ENCODE measurements at places on chromosomes 7 and 10.

DNA sequence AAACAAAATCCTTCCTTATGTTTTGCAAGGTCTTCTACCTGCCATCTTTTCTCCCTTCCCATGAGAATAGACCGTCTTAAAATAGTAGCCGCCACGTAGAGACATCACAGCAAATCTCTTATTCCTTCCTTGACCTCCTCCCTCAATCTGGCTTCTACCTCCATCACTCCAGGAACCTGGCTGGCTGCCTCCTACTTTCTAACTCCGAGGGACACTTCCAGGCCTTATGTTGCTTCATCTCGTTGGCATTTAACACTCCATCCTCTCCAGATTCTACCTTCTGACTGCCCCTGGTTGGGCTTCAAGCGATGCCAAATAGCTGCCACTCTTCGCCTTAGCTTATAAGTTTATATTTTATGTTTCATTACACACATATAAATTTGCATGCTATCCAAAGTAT is 26.4 kb upstream of the CALN1 start:
- DNase-seq: no peak

DNA sequence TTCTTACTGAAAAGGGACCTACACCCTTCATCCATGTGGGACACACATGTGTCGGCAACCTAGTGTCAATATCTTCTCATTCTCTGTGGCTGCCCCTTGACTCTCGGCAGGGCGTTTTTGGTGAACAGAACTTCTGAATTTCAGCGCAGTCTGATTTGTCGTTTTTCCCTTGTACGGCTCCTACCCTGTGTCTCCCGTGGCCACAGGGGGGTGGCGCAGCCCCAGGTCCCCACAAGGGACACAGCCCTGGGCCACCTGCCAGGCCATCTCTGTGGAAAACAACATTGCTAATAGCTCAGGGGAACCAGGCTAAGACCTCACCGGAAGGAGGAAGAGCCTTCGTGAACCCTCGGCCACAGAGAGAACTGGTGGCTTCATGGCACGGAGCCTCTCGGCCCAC is 53.1 kb upstream of the NKX6-2 start:
- DNase-seq: no peak

DNA sequence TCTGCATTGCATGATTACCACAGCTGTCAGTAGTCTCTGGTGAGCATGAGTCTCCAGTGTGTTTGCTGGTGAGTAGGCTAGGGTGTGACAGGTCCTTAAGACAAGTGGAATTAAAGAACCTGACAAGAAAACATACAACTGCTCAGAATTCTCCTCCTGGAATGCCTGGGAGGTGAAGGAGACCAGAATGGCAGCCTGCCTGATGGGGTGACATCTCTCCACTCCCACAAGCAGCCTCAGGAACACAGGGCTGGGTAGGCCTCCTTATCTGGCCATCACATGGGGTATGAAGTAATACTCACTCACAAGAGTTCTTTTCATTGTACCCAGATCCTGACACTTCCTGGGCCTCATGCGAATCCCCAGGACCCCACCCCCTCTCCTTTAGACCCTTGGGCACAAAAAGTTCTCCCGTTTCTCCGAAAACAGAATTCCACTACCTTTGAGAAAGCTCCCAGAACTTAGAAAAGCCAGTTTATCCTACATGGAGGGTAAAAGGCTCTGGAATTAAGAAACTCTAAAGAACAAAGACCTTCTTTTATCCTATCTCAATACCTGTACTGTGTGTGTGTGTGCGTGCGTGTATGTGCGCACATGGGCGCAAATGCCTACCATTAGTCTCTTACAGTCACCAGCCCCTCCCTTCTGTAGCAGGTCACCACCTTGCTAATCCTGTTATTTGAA is 33.4 kb upstream of the C1GALT1 start:
- DNase-seq: no peak

DNA sequence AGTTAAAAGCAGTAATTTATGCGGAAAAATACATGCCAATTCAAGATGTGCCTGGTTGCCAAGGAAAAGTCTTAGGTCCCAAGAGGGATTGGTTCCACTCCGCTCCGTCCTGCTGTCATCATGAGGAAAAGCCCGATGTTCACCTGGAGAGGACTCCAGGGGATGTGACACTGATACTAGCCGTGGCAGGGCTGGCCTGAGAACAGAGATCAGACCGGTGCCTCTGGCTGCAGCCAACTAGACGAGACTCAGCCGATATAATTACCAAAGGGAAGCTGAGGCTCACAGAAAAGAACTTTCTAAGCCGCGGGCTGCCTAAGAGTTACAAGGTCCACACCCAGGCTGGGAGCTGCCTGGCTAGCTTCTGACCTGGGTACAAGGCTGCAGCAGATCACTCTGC is 81.3 kb upstream of the UNC5B start:
- no peak for DNase-seq

- DNase-seq: peak; percentile 23
These were observed 1.6 kb upstream of the ARHGAP12 start for GRCh38 chr10:31930023-31930751.

DNA sequence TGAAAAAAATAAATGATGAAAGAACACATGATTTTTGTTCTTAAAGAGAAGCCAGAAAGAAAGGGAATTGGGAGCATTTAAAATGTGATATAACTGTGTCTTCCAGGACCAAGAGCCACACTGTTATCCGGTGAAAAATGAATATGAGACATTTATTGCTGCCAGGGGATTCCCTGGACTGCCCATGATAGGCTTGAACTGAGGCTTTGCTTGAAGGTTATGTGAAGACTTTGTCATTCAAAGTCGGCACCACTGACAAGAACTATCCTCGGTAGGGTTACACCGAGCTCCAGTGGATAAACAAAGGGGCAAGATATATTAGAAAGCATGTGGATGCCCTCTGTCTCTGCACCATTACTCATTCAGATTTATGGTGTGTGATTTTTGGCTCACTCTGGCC is 125.4 kb upstream of the MINDY3 start:
- no peak for DNase-seq

GRCh38 chr7:7475601-7476000 is 60.1 kb downstream of the COL28A1 start:
- no peak for DNase-seq

- DNase-seq: no peak
These were observed 7.0 kb upstream of the PANK1 start for GRCh38 chr10:89651916-89652573.

DNA sequence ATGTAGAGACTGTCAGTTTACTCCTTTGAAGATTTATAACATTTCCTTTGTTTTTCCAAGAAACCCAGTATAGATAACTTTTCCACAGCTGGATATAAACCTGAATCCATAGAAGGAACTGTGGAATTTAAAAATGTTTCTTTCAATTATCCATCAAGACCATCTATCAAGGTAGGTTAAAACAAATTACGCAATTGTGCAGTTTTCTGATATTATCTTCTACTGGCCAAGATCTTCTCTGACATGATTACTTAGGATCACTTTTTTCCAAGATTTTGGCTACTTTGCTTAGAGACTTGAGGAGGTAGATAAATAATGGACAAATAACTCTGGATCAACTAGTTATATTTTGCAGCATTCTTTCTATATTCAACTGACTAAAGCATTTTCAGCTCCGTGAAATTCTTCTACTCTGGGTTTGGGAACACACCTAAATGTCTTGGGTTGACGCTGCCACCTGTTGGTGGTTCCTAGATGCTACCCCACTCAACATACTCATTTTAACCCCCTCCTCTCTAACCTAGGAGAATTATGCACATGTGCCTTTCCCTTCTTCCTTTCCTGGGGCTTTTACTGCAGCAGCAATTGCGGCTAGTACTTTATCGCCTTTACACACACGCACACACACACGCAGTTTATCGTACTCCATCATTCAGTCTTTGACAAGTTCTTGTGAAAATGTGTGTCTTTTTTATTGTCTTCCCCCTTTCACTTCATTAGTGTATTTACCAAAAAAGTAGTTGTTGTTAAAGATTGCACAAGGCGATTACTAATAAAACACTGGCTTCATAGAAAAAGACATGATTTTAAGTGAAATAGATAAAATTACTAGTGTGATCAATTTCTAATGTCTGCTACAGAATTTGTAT is 32.7 kb downstream of the ABCB5 start:
- DNase-seq: no peak

GRCh38 chr7:75650681-75651080 is 88.1 kb downstream of the HIP1 start:
- no peak for DNase-seq

GRCh38 chr10:12158111-12158510 is 28.6 kb downstream of the SEC61A2 start:
- DNase-seq: no peak

GRCh38 chr7:157910446-157910845 is 573.6 kb downstream of the DNAJB6 start:
- DNase-seq: no peak

DNA sequence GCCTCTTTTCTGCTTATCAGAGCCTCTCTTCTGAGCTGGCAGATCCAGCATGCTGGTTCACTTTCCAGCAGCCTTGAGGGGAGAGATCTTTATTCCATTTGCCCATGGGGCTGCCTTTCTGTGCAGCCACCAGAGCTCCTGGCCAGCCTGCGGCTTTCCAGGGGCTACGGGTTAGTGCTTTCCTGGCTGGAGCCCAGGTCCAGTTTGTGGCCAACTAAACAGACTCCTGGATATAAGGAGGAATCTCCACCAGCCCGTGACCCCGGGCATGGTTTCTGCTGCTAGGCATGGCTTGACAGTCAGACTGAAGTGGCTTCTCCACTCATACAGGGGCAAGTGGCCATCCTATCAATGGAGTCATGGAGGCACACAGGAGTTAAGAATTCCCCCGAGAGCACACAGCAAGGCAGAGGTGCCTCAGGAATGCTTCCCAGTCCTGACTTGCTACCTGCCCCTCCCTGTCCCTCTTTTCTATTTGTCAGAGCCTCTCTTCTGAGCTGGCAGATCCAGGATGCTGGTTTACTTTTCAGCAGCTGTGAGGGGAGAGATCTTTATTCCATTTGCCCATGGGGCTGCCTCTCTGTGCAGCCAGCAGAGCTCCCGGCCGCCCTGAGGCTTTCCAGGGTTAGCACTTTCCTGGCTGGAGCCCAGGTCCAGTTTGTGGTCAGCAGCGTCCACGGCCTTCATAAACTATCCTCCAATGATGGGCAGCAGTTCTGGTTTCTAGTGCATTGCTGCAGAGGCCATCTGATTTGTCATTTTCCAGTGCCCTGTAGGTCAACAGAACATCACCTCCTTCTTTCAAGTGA is 35.9 kb downstream of the TSPAN15 start:
- no peak for DNase-seq

DNA sequence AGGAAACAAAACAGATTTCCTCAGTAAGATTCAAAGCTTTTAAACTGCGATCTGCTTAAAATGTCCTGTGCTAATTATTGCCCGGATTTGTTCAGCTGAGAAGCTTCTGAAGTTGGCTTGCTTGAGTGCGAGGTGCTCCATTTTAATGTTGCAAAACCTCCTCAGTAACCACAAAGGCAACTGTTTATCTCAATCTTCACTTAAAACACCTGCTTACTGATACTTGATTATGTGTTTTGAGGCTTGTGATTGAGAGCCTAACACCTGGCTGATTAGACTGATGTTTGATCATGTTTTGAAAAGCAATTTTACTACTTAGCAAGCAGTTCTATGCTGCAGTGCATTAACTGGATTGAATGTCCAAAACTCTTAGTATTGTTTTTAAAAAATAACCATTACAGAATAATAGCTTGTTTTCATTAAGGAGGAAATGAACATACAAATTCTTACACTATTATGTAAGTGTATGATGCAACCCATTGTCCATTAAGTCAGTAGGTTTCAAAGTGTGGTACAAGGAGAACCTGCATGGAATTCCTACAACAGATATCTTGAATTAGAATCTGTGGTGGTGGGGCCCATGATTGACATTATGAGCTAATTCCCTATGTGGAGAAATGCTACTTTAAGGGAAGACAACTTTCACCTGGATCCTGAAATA is 96.9 kb upstream of the FAM180A start:
- DNase-seq: no peak

DNA sequence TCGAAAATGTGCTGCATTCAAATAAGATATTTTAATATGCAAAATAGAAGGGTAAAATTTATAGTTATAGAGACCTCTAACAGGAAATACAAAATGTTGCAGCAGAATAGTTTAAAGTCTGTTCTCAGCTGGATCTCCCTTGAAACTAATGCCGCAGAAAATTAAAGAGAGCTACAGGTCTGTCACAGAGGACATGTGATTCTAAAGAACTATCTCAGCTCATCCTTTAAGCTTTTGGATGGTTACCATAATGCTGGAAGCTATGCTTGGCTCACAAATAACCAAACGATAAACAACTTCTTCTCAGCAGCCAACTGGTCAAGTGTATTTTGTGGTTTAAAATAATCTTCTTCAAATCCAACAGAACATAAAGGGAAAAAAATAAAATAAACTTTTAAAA is 353.0 kb downstream of the PARD3 start:
- no peak for DNase-seq

DNA sequence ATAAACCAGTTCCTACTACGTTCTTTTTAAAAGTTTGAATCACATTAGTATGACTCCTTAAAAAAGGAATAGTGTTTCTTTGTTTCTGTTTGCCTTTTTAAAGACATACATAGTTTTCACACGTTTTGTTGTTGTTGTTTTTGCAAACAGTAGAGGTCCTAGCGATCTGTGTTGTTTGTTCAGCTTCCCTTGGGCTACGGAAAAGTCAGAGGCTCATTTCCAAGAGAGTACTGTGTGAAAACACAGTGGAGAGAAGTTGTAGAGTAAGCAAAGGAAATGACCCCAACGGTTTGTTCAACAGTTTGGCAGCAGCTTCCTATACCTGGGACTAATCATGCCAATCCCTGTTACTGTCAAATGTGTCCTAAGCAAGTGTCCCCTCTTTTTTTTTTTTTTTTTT is 87.1 kb upstream of the STEAP1 start:
- DNase-seq: no peak

GRCh38 chr10:106980495-106981451 is 183.7 kb downstream of the SORCS1 start:
- DNase-seq: no peak

DNA sequence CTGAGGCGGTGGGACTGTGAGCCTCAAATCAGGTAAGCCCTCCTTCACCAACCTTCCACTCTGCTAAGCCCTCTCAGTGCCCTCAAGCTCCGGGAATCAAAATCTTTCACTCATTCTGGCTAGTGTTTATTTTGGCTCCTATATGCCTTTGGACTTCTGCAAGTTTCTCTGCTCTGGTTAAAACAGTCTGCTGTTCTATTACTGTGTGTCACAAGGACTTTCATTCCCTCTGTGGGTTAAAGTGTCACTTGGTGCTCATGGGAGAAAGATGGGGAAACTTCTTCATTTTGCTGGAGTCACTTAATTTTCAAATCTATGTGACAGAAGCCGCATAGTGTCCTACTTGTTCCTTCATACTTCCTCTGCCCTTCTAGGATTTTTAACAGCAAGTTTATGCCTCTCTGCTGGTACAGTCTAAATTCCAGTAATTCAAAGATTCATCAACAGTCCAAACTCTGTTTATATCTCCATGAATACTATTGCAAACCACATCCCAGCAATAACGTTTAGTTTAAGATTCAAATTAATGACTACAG is 61.3 kb downstream of the CD36 start:
- no peak for DNase-seq

GRCh38 chr10:105258036-105258673 is 617.1 kb downstream of the SORCS3 start:
- DNase-seq: no peak
